Caki2 (cell line): ENCODE measurements at places on chromosomes 7 and 10. TPM values are rescaled to one million over a fixed set of nuclear protein-coding genes. Genes with fewer than 3 reads are reported as not detected.

DNA sequence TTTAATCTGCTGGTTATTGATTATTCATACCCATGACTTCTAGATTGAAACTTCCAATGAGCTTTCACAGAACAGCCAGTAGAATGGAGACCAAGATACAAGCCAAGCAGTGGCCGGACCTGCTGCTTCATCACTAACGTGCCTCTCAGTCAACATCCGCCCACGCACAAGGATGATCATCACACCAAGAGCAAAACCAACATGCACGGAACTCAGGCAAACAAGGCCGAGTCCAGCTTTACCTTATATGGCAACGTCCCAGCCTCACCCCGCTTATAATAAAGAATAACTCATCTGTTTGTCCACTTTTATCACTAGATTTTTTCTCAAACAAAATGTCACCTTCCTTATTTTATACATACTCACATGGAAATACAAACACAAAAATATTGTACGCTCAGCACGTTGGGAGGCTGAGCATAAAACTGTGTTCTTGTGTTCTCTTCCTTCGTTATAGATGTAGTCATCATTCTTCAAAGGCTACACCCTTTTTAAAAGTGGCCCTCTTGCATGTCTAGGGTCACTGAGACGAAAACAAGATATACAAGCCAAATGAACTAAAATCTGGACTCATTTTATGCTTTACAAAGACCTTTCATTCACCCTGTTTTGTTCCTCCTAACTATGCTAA, 122.7 kb downstream of the SFMBT2 start:
- no peak for DNase-seq

- DNase-seq, result no peak
These were observed 124.0 kb downstream of the HERPUD2 start for GRCh38 chr7:35570937-35571336.

DNA sequence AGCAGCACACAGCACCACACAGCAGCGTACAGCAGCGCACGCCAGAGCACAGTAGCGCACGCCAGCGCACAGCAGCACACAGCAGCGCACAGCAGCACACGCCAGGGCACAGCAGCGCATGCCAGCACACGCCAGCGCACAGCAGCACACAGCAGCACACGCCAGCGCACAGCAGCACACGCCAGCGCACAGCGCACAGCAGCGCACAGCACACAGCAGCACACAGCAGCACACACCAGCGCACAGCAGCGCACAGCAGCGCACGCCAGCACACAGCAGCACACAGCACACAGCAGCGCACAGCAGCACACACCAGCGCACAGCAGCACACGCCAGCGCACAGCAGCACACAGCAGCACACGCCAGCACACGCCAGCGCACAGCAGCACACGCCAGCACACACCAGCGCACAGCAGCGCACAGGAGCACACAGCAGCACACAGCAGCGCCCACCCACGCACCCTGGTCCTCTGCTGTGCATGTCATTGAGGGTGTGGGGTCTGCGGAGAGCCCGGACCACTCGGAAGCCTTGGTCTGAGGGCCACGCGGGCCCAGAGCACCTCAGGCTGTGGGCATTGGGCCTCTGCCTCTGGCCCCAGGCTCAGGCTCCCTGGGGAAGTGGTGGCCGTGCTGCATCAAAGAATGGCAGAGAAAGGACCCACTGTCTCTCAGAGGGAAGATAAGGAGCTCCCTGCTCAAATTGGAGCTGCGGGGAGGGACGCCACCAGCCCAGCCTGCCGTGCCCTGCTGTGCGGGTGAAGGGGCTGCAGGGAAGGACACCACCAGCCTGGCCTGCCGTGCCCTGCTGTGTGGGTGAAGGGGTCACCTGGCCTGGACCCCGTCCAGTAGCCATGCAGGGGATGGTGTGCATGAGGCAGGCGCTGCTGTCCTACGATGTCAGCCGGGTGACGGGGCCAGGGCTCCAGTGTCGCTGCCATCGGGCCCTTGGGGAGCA, 27.5 kb upstream of the GPR146 start:
- no peak for DNase-seq

Gene GPR37
- total RNA-seq, result not detected in 2 replicates

Gene FAM25G
- total RNA-seq, result not detected in 2 replicates

- no peak for DNase-seq
These were observed 4.0 kb upstream of the MINPP1 start for GRCh38 chr10:87500646-87501048.

- DNase-seq, result peak; percentile 46
These were observed 345.0 kb downstream of the REEP3 start for GRCh38 chr10:63866075-63866746.

GRCh38 chr10:21309427-21309826, 216.1 kb downstream of the SKIDA1 start:
- no peak for DNase-seq

DNA sequence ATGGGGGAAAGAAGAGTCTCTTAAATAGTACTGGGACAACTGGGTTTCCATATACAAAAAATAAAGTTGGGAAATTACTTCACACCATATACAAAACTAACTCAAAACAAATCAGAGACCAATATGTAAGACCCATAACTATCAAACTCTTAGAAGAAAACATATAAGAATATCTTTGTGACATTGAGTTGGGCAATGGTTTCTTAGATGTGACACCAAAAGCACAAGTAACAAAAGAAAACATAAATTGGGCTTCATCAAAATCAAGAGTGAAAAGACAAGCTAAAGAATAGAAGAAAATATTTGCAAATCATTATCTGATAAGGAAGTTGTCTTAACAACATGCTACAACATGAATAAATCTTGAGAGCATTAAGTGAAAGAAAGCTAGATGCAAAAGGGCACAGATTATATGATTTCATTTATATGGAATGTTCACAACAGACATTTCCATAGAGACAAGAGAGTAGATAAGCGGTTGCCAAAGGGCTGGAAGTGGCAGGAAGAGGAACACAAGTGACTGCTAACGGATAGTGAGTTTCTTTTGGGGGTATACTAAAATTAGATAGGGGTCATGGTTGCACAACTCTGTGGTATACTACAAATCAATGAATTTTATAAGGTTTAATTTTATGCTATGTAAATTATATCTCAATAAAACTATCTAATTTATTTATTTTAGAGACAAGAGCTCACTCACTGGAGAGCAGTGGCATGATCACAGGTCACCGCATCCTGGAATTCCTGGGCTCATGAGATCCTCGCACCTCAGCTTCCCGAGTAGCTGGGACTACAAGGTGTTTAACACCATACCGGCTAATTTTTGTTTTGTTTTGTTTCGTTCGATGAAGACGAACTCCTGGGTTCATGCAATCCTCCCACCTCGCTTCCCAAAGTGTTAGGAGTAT, 35.4 kb downstream of the JMJD1C start:
- DNase-seq, result peak; percentile 78

GRCh38 chr10:2839081-2839725, 228.1 kb upstream of the PFKP start:
- peak; percentile 35 for DNase-seq

Gene GSDME
- 25.0 and 25.5 TPM in 2 replicates for total RNA-seq

Gene PIP
- total RNA-seq, result not detected in 2 replicates

GRCh38 chr10:122671355-122671754, 28.3 kb downstream of the C10orf120 start:
- DNase-seq, result no peak

GRCh38 chr7:99456288-99456687, 9.7 kb downstream of the ATP5MF start:
- DNase-seq, result no peak

DNA sequence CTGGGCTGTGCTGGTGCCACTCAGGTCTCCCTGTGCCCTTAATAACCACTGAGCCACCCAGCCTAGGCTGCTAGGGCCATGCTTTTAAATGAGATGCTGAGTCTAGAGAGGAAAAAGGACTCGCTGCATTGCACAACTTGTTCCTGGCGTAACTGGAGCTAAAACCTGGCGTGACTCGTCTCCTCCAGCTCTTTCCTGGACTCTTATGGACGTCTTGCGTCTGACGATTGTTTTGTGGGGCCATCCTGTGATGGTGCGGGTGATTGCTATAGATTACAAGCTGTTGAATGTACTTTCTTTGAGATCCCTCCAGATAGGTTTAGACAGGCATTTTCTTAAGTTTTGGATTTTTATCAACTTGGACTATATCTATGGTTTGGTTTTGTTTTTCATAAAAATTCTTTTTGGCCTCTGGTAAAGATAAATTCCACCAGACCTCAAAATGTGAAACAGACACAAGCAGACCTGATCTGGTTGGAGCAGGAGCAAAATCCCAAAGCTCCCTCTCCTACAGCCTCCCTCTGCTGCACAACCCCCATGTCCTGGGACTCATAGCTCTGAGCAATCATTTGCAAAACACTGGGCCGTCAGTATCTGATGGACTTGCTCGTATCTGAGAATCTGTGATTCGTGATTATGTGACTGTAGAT, 230.3 kb downstream of the ARHGAP12 start:
- no peak for DNase-seq

DNA sequence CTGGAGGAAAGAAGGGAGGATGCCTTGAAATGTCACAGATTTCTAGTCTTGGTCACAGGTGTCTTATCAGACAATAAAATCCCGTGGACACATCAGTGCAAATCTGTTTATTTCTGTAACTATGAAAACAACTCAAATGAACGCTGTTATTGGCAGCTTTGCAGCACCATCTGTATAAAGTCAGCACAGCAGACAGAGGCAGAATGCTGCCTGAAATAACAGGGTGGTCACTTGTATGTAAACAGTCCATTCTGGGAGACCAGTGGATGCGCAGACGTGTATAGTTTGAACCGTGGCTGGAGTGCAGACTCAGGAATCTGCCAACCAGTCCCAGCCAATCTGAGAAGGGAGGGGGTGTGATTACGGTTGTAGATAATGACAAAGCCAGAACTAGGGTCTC, 54.8 kb downstream of the SEC23IP start:
- DNase-seq, result no peak

Gene SHH
- total RNA-seq, result 8.7 and 18.5 TPM in 2 replicates

Gene MTERF1
- 7.4 and 10.2 TPM in 2 replicates for total RNA-seq

- DNase-seq, result no peak
These were observed 572.8 kb downstream of the INHBA start for GRCh38 chr7:41130086-41130485.

DNA sequence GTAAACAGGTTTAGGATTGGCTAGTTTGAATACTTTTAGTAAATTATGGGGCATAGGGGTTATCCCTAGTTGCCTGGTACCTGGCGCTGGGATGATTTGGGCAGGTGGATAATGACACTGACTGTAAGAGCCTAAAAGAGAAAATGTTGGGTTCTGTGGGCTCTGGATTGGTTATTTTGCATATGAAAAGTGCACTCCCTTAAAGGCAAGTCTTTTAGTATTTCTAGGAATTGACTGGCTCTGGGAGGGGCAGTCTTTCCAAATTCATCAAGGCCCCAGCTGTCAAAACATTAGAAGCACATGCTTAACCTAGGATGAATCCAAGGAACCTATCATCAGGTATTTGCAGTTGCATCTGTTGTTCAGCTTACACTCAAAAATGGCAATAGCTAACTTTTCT, 454.6 kb upstream of the SORCS1 start:
- DNase-seq, result no peak
